Epithelial cell of proximal tubule (primary cell): ENCODE measurements at places on chromosomes 6 and 20. TPM values are rescaled to one million over a fixed set of nuclear protein-coding genes. Genes with fewer than 3 reads are reported as not detected.

DNA sequence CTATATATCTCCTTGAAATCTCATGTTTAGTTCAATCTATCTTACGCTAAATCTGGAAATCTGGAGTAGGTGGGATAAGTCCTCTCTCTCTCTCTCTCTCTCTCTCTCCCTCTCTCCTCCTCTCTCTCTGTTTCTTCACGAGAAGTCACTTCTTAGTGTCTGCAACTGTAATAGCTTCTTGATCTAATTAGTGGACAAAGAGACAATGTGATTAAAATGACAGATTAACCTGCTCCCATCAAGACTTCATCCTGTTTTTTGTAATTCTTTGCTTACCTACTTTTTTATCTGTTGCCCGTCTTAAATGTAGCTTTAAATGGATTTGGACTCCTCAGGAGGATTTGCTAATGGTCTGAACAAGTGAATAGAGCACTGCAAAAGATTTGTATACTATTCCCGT, 2.5 kb upstream of the FYN start:
- no peak for DNase-seq

DNA sequence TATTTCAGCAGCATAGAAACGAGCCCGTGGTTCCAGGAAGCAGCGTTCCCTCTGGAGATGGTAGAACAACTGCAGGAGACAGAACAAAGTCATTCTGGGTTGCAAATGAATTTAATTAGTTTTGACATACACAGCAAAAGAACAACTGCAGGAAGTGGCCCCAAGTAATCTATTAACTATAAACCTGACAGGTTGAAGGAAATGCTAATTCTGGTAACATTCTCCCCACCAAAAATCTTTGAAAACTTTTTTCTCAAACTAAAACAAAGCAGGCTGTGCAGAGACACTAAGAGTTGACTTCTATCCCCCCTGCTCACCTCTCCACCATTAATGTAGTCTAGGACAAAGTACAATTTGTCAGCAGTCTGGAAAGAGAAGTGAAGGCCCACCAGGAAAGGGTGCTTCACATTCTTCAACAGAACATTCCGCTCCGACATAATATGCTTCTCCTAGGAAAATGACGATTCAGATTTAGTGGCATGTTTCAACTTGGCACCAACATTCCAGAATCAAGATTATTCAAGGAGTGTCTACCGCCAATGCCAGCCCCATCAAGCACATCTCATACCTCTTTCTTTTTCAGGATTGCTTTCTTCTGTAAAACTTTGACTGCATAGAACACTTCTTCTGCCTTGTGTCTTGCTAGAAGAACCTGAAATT, 120.4 kb upstream of the SLC2A12 start:
- DNase-seq = no peak

Gene LY6G6F
- total RNA-seq = not detected in 2 replicates

Gene BMP7
- 3.7 and 5.5 TPM in 2 replicates for total RNA-seq

GRCh38 chr6:16090920-16091319, 38.0 kb upstream of the MYLIP start:
- DNase-seq = no peak

Gene TBXT
- not detected in 2 replicates for total RNA-seq

DNA sequence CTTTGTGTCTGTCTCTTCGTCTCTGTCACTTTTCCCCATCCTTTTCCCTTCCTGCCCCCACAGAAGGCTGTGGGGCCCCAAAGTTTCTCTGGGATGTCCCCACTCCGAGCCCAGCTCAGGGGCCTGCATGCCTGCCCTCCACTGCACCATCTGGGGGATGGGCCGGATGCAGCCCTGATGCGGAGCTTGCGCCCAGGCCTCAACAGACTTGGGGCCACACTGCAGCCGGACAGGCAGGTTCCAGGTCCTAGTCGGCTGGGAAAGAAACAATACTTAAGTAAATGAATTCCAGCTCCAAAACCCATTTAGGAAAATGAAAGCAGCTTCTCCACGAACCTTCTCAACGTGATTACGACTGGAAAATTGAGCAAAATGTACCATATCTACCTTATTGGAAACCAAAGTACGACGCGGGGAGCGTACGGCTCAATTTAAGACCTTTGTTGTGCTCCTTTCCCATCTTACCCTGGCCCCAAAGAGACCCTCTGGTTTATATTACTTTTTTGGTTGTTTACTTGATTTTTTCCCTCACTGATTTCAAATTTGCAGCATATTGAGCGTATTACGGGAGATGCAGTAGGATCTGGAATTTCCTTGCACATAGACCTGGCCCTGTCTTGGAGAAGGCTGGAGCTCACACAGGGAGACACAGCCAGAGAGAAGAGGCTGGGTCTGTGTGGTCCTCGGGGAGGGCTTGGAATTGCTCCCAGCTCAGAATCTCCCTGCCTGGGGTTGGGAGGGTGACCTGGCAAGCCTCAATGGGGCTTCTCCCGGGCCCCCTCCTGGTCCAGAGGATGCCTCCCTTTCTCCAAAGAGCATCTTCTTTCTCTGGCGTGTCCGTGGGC, 8.0 kb downstream of the FOXC1 start:
- DNase-seq = no peak

DNA sequence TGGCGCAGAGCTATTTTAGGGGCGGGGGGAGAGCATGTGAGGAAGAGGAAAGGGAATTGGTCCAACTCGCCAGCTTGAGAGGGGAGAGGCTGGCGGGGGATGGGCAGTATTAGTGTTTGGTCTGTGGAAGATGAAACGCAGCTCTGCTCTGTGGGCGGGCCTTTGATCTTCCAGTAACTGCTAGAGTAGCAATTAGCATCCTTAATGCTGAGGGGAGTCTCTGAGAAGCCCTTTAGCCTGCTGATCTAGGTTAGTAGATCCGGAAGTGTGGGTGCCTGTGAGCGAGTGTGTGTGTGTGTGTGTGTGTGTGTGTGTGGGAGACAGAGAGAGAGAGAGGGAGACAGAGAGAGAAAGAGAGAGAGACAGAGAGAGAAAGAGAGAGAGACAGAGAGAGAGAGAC, 117.2 kb upstream of the BACH2 start:
- DNase-seq = no peak

Gene AGPAT4
- 8.6 and 12.2 TPM in 2 replicates for total RNA-seq

Gene LRRN4
- total RNA-seq = 152 and 199 TPM in 2 replicates

Gene CPXM1
- 38.1 and 39.6 TPM in 2 replicates for total RNA-seq

Gene PACRG
- total RNA-seq = 0.12 and 0.29 TPM in 2 replicates

DNA sequence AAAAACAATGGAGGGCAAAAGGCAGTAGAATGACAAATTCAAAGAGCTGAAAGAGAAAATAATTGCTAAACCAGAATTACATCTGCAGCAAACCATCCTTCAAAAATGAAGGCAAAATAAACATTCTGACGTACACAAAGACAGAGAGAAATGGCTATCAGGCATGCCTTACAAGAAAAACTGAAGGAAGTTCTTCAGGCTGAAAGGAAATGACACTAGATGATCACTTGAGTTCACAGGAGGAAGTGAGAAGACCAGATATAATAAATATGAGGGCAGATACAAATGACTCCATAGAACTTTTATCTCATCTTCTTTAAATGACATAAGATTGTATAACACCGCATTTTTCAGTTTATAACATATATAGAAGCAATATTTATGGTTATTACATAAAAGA, 30.0 kb downstream of the DZANK1 start:
- DNase-seq = no peak

- DNase-seq = peak; percentile 82
Observed at GRCh38 chr6:145015739-145016558, 719.4 kb downstream of the EPM2A start.

Gene ARMH2
- not detected in 2 replicates for total RNA-seq

DNA sequence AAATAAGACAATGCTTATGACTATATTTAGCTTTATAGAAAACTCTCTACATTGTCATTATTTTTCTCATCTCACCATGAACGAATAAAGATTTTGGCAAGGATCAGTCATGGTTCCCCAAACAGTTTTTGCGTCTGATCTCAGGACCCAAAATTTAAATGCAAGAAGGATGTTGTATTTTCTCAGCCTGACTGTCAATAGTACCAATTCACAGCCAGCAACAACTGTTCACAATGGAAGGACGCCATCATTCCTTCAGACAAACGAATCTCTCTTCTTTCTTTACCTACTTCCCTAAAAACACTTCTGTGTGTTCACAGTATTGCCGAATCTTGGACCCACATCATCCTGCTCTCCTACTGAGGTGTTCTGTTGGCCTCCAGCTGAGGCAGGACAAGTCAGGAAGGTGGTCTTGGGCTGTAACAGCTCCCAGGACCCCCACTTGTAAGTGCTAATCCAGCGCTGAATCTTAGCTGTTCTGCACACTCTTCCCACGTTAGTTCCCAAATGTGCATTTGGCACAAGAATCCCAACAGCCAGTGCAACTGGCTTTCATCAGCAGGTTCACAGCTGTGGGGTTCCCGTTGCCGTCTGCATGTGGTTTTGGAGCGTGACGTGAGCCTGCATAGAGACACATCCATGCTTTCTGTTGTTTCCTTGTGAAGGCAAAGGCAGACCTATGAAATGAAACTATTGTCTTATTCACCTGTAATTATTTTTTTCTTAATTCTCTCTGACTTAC, 600.0 kb downstream of the QKI start:
- DNase-seq = no peak

Gene PRDM13
- not detected in 2 replicates for total RNA-seq

Gene FOXA2
- not detected in 2 replicates for total RNA-seq

GRCh38 chr6:158377860-158378259, 65.6 kb downstream of the TULP4 start:
- no peak for DNase-seq

Gene SLC22A1
- 0.12 TPM in 1 of 2 replicates, not detected in the other for total RNA-seq

- peak; percentile 87 for DNase-seq
Observed at GRCh38 chr6:157535340-157536222, 154.6 kb downstream of the ZDHHC14 start.

Gene AIF1
- not detected in 2 replicates for total RNA-seq

Gene UNC5CL
- total RNA-seq = 0.58 and 2.2 TPM in 2 replicates

GRCh38 chr6:137016356-137016755, 28.4 kb downstream of the IL20RA start:
- DNase-seq = no peak

DNA sequence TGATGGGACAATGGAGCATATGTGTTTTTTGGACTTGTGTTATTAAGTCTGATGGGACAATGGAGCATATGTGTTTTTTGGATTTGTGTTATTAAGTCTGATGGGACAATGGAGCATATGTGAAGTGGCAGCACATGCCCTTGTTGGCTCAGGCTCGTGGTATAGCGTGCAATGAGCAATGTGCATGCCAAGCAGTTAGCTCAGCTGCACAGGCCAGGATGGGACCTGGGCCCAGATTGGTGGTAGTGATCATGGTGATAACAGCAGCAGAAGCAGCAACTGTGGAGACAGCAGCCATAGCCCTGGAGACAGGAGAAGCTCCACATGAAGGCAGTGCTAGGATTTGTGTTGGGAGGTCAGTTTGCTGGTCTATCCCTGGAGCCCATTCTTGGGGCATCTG, 61.1 kb downstream of the IL20RA start:
- DNase-seq = no peak

Gene NHLRC1
- total RNA-seq = 0.40 and 1.2 TPM in 2 replicates
